ENCODE measurements at places on chromosomes 16 and 17.

DNA sequence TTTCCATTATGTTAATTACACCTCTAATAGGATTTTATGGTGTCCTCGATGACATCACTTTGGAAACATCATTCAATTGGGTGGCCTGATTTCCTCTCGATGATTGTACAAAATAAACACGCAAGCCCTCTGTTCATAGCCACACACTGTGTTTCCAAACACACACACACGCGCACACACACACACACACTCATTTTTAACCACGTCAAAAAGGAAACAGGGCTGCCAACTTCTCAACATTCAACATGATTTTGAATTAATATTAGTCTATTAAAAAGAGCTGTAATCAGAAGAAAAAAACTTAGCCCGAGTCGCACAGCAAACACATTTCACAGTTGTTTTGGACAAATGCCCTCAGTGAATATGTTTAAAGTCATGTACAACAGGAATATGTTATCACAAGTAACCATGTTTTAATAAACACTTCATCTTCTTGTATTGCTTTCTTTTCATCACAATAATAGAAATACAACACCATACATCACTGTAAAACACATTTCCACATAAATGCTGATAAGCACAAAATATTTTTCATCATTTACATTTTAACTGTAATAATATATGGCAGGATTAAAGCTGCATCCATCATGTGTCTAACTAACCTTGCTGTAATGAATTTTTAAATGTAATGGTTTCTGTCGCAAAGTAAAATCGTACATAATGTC lies 219.1 kb upstream of the IRX3 start:
- H3K36me3 ChIP-seq: no peaks in the 10 kb centered on the region
- H3K27ac ChIP-seq: no peak overlapping the region
- no peak for DNase-seq
- peaks cover 2% of the 10 kb centered on the region for H3K4me1 ChIP-seq

GRCh38 chr17:48180842-48181629 lies 73.5 kb downstream of the SNX11 start:
- H3K4me1 ChIP-seq: peaks cover 4% of the 10 kb centered on the region
- no peak for DNase-seq
- H3K27ac ChIP-seq: no peak overlapping the region

DNA sequence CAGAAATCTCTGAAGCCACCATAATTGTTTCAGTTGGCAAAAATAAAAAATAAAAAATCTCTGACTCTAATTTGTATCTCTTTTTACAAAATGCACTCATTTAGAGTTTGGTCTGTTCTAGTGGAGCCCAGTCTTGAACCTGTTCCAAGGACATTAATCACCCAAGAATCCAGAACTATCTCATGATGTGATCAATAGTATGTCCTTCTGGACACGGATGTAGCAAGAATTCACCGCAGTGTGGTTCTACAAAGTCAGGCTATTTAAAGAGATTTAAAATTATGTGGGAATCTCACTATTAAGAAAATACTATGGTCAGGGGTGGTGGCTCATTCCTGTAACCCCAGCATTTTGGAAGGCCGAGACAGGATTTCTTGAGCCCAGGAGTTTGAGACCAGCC lies 21.8 kb upstream of the ANKFN1 start:
- H3K27me3 ChIP-seq: peaks cover 10% of the 10 kb centered on the region
- H3K4me1 ChIP-seq: no peaks in the 10 kb centered on the region
- no peak overlapping the region for H3K27ac ChIP-seq
- no peak overlapping the region for H3K4me3 ChIP-seq

- H3K4me1 ChIP-seq: peaks cover 4% of the 10 kb centered on the region
- H3K4me3 ChIP-seq: no peak overlapping the region
- no peaks in the 10 kb centered on the region for H3K27me3 ChIP-seq
- H3K27ac ChIP-seq: no peak overlapping the region
- no peaks in the 10 kb centered on the region for H3K36me3 ChIP-seq
Measured at GRCh38 chr16:58419241-58419990, 27.1 kb downstream of the GINS3 start.

GRCh38 chr16:2490190-2491105 lies 15.5 kb downstream of the TBC1D24 start:
- DNase-seq: no peak
- H3K27me3 ChIP-seq: no peaks in the 10 kb centered on the region
- H3K4me3 ChIP-seq: no peak overlapping the region
- H3K4me1 ChIP-seq: peaks cover 27% of the 10 kb centered on the region
- no peak overlapping the region for H3K27ac ChIP-seq
- H3K36me3 ChIP-seq: peaks cover 26% of the 10 kb centered on the region

GRCh38 chr16:23803591-23804123 lies 32.1 kb upstream of the PRKCB start:
- peaks cover 17% of the 10 kb centered on the region for H3K27me3 ChIP-seq
- no peak for DNase-seq
- H3K4me3 ChIP-seq: no peak overlapping the region
- H3K36me3 ChIP-seq: no peaks in the 10 kb centered on the region

GRCh38 chr16:3020604-3021448 lies 658 bp downstream of the TNFRSF12A start:
- peak; percentile 90 for DNase-seq
- H3K27ac ChIP-seq: peak overlapping the region; percentile 100
- H3K4me3 ChIP-seq: peak overlapping the region; percentile 97
- peaks cover 29% of the 10 kb centered on the region for H3K36me3 ChIP-seq
- peaks cover 29% of the 10 kb centered on the region for H3K4me1 ChIP-seq

DNA sequence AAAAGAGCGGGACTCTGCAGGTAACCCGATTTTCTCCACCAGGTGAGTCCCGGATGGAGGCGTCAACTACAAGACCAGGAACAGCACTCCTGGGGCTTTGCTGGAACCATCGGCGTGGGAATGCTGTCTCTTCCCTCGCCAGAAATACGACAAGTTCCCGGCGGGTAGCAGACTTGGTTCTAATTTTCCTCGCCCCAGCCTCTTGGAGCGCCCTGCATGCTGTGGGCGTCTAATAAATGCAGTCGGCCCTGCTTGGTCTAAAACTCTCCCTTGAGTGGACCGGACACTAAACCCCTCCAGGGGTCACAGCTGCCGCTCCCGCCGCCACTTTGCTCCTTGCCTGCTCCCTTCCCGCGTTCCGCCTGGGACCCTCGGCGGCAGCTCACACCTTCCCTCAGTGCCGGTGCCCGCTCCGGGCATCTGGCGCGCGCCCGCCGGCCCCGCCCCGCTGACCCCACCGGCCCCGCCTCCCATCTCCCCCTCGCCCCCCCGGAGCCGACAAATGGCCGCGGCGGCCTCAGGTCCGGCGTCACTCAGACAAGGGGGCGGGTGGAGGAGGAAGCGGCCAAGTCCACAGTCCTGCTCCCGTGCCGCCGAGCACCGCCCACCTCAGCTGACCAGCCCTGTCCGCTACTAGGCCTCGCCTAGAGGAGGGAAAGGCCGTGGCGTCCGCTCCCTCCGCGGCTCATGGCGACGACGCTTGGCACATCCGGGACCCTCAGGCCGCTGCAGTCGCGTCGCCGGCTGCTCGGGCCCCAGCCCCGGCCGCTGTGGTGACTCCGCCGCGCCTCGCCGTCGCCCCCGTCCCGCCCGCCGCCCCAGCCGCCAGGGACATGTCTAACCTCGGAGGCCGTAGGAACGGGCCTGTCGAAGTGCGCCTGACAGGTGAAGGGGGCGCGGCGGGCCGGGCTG lies 65.8 kb downstream of the KPNA2 start:
- no peaks in the 10 kb centered on the region for H3K27me3 ChIP-seq
- H3K36me3 ChIP-seq: no peaks in the 10 kb centered on the region
- DNase-seq: peak; percentile 93
- H3K27ac ChIP-seq: no peak overlapping the region

DNA sequence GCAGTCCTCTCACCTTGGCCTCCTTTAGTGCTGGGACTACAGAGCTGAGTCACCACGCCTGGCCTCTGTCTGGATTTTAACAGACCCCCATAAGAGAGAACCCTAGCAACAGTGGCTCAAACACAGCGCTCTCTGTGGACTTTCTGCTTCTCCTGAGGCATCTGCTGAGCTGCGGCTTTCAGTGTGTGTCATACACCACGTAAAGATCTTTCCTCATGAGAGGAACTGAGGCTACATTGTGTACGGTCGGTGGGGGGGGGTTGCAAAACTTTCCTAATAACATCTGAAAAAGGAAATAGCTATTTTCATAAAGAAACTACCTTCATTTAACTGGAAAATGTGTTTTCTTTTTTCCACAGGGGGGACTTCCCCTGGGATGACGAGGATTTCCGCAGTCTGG lies 32.9 kb downstream of the DEF8 start:
- H3K27ac ChIP-seq: no peak overlapping the region
- no peak for DNase-seq
- H3K36me3 ChIP-seq: peaks cover 74% of the 10 kb centered on the region
- H3K4me3 ChIP-seq: no peak overlapping the region

DNA sequence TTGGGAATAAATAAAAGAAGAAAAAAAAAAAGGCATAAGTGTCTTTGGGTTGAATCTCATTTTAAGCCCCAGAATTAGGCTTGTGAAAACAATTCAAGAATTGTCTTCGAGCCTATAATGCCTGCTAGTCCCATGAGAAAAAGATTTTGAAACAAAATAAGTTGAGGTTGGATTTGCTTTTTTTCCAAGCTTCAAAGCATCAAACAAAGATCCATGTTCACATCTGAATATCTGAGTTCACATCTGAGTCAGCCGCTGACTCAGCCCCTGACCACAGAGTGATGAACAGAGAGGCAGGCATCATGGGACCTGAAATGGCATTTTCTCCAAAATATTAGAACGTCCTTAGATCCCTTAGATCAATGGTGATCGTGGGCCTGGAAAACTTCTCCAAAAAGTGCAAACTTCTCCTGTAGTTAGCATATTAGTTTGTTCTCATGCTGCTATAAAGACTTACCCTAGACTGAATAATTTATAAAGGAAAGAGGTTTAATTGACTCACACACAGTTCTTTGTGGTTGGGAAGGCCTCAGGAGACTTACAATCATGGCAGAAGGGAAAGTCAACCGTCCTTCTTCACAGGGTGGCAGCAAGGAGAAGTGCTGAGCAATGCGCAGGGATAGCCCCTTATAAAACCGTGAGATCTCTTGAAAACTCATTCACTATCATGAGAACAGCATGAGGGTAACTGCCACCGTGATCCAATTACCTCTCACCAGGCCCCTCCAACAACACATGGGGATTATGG lies 294.6 kb upstream of the HSBP1 start:
- H3K27ac ChIP-seq: peak overlapping the region; percentile 63
- H3K4me3 ChIP-seq: no peak overlapping the region
- H3K27me3 ChIP-seq: no peaks in the 10 kb centered on the region
- H3K4me1 ChIP-seq: no peaks in the 10 kb centered on the region
- DNase-seq: peak; percentile 83

DNA sequence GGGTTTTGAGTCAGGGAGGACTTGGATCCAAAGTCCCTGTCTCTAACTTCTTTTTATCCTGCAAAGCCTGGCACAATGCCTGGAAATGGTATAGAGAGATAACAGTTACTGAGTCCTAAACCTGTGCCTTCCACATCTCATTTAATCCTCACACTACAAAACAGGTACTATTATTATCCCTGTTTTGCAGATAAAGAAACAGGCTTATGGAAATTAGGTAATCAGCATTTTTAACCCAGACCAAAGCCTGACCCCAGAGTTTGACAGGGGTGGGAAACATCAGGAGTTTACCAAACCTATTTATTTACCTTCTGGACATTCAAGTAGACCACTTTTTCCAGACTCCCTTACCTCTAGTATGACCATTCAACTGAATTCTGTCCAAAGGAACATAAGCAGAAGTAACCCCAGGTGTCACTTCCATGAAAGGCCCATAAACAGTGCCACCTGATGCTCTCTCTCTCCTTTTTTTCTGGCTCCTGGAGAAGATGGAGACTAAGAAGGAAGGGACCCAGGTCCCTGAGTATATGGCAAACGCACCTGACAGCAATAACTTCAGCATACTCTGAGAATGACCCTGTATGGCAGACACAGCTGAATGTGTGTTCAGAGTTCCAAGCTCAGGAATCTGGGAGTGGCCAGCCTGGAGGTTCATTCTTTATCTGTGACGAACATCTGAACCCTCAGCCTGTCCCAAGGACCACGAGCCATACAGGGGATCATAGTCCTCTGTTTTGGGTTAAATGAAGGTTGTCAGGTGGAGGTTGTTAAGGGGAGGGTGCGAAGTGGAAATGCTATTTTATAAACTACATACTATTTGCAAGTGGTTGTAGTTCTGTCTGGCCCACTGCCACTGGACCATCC lies 62.7 kb downstream of the HLF start:
- no peaks in the 10 kb centered on the region for H3K27me3 ChIP-seq
- no peak for DNase-seq
- no peaks in the 10 kb centered on the region for H3K36me3 ChIP-seq

GRCh38 chr17:47729476-47729875 lies 3.6 kb upstream of the TBX21 start:
- no peak overlapping the region for H3K4me3 ChIP-seq
- H3K4me1 ChIP-seq: peaks cover 14% of the 10 kb centered on the region
- no peak overlapping the region for H3K27ac ChIP-seq
- H3K27me3 ChIP-seq: peaks cover 88% of the 10 kb centered on the region

DNA sequence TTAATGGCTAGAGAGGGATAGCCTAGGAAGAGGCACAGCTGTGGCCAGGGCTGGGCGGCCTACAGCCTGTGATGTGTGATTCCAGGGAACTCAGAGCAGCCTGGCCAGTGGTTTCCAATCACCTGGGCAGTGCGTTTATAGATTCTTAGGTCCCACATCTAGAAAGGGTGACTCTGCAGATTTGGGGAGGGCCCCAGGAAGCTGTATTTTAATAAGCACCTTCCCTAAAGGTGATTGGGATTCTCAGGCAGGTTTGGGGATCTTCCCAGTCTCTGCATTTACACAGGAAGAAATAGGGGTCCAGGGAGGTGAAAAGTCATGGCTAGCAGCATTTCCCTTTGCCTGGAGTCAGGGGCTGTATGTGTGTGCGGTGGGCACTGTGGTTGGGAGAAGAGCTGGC lies 9.5 kb downstream of the SPNS2 start:
- H3K4me3 ChIP-seq: no peak overlapping the region
- H3K36me3 ChIP-seq: no peaks in the 10 kb centered on the region
- H3K27me3 ChIP-seq: peaks cover 36% of the 10 kb centered on the region
- no peak for DNase-seq
- peaks cover 11% of the 10 kb centered on the region for H3K4me1 ChIP-seq

- DNase-seq: peak; percentile 35
- no peaks in the 10 kb centered on the region for H3K27me3 ChIP-seq
- H3K27ac ChIP-seq: no peak overlapping the region
- H3K4me1 ChIP-seq: no peaks in the 10 kb centered on the region
- no peaks in the 10 kb centered on the region for H3K36me3 ChIP-seq
Measured at GRCh38 chr17:53571342-53571741, 251.4 kb upstream of the KIF2B start.

DNA sequence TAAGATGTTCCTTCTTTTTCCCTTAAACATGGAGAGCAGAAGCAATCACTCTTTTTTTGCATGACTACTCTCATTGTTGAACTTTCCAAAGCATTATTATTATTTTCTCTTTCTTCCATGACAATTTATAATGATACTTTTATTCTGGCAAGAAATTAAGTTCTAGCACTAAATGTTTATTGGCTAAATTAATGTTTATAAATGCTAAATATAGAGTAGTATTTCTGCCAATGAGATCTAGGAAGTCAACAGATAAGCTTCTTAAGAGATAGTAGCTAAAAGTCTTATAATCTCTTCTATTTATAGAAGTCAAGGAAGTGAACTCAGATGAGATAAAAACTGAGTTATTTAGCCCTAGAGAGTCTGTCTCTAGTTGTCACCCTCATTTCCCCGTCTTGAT lies 920.1 kb downstream of the KCNJ2 start:
- no peak for DNase-seq
- H3K27ac ChIP-seq: no peak overlapping the region
- H3K27me3 ChIP-seq: no peaks in the 10 kb centered on the region
- no peak overlapping the region for H3K4me3 ChIP-seq

- peaks cover 5% of the 10 kb centered on the region for H3K27me3 ChIP-seq
- H3K36me3 ChIP-seq: no peaks in the 10 kb centered on the region
- no peak for DNase-seq
- H3K4me3 ChIP-seq: no peak overlapping the region
Measured at GRCh38 chr16:1197237-1197866, 27.7 kb downstream of the TPSG1 start.

GRCh38 chr17:57338257-57338914 lies 82.1 kb downstream of the MSI2 start:
- peaks cover 2% of the 10 kb centered on the region for H3K4me1 ChIP-seq
- no peak overlapping the region for H3K4me3 ChIP-seq
- H3K36me3 ChIP-seq: peaks cover 16% of the 10 kb centered on the region

All from mesenchymal stem cell (in vitro differentiated cells and primary cell).